RPMI7951 (cell line): ENCODE measurements at places on chromosomes 11 and 22. TPM values are rescaled to one million over a fixed set of nuclear protein-coding genes. Genes with fewer than 3 reads are reported as not detected.

NCF4 gene
- not detected in 2 replicates for total RNA-seq

CXCR5 gene
- total RNA-seq: not detected in 2 replicates

MIOX gene
- 0.12 TPM in 1 of 2 replicates, not detected in the other for total RNA-seq

BIRC3 gene
- 4.8 and 9.3 TPM in 2 replicates for total RNA-seq

FDXACB1 gene
- total RNA-seq: 4.7 and 6.0 TPM in 2 replicates

UPB1 gene
- total RNA-seq: under 0.01 TPM in 1 of 2 replicates, not detected in the other

NEFH gene
- under 0.01 and 0.20 TPM in 2 replicates for total RNA-seq

NAALAD2 gene
- 0.24 and 0.59 TPM in 2 replicates for total RNA-seq

PARVB gene
- total RNA-seq: 72.8 and 82.9 TPM in 2 replicates

P2RX6 gene
- 7.8 and 10.6 TPM in 2 replicates for total RNA-seq

RAB38 gene
- total RNA-seq: 13.5 and 17.1 TPM in 2 replicates

LMNTD2 gene
- total RNA-seq: 0.24 and 0.29 TPM in 2 replicates

GAB4 gene
- not detected in 2 replicates for total RNA-seq

CLDN5 gene
- total RNA-seq: not detected in 2 replicates

P4HA3 gene
- 5.2 and 7.7 TPM in 2 replicates for total RNA-seq

CD3E gene
- total RNA-seq: not detected in 2 replicates

HEPHL1 gene
- total RNA-seq: 0.10 TPM in 1 of 2 replicates, not detected in the other

SH3BP1 gene
- 11.3 and 19.9 TPM in 2 replicates for total RNA-seq

ZBTB3 gene
- 10.1 and 11.4 TPM in 2 replicates for total RNA-seq

CNTF gene
- 1.8 and 3.0 TPM in 2 replicates for total RNA-seq

LYVE1 gene
- total RNA-seq: 0.36 TPM in 1 of 2 replicates, not detected in the other

FAM111B gene
- 21.1 and 34.0 TPM in 2 replicates for total RNA-seq

C11orf97 gene
- total RNA-seq: not detected in 2 replicates

CBLIF gene
- not detected in 2 replicates for total RNA-seq

SLC22A6 gene
- total RNA-seq: not detected in 2 replicates

IL10RA gene
- total RNA-seq: 0.12 TPM in 1 of 2 replicates, not detected in the other

GAL gene
- not detected in 2 replicates for total RNA-seq

MPZL3 gene
- total RNA-seq: 0.68 and 0.72 TPM in 2 replicates

LARGE1 gene
- 2.9 and 3.0 TPM in 2 replicates for total RNA-seq

WBP2NL gene
- total RNA-seq: 0.12 and 0.39 TPM in 2 replicates

SUSD2 gene
- total RNA-seq: 0.39 and 0.96 TPM in 2 replicates

THRSP gene
- not detected in 2 replicates for total RNA-seq

PGA5 gene
- not detected in 2 replicates for total RNA-seq

ELMOD1 gene
- 0.12 and 0.20 TPM in 2 replicates for total RNA-seq

KRTAP5-1 gene
- total RNA-seq: not detected in 2 replicates

RFPL3 gene
- not detected in 2 replicates for total RNA-seq

SPON1 gene
- total RNA-seq: 0.10 TPM in 1 of 2 replicates, not detected in the other

PATE4 gene
- not detected in 2 replicates for total RNA-seq

FGF4 gene
- not detected in 2 replicates for total RNA-seq

APOL1 gene
- total RNA-seq: 6.2 and 8.0 TPM in 2 replicates

OR52K2 gene
- total RNA-seq: not detected in 2 replicates

TMEM41B gene
- 26.9 and 28.4 TPM in 2 replicates for total RNA-seq

CASP4 gene
- 79.4 and 90.2 TPM in 2 replicates for total RNA-seq

CSF2RB gene
- total RNA-seq: not detected in 2 replicates

MICAL3 gene
- 16.0 and 17.0 TPM in 2 replicates for total RNA-seq

USH1C gene
- total RNA-seq: not detected in 2 replicates

MOGAT2 gene
- not detected in 2 replicates for total RNA-seq

CYB5R2 gene
- 0.68 and 1.1 TPM in 2 replicates for total RNA-seq

POTEH gene
- total RNA-seq: 0.24 and 0.29 TPM in 2 replicates

OR4D5 gene
- total RNA-seq: not detected in 2 replicates

OR52I2 gene
- total RNA-seq: not detected in 2 replicates

CADM1 gene
- 63.0 and 68.9 TPM in 2 replicates for total RNA-seq

GRK3 gene
- total RNA-seq: 1.1 and 1.2 TPM in 2 replicates

ALDH3B2 gene
- total RNA-seq: not detected in 2 replicates

IL18 gene
- total RNA-seq: not detected in 2 replicates

ARL2 gene
- total RNA-seq: 166 and 176 TPM in 2 replicates

ENTHD1 gene
- not detected in 2 replicates for total RNA-seq

ANO5 gene
- total RNA-seq: not detected in 2 replicates
